Stimulated activated CD8-positive, alpha-beta memory T cell treated with anti-CD3 and anti-CD28 coated beads, Interleukin-4, amount 100 ng/mL, for 1 hour (primary cell): ENCODE measurements at places on chromosomes 12 and 14.

- no peak for DNase-seq
These were observed 210.5 kb downstream of the FOXN3 start for GRCh38 chr14:89206389-89207031.

- DNase-seq = no peak
These were observed 28.2 kb downstream of the TRAF3 start for GRCh38 chr14:102805371-102805891.

- peak; percentile 44 for DNase-seq
These were observed 34.1 kb upstream of the FAM181A start for GRCh38 chr14:93892923-93893558.

DNA sequence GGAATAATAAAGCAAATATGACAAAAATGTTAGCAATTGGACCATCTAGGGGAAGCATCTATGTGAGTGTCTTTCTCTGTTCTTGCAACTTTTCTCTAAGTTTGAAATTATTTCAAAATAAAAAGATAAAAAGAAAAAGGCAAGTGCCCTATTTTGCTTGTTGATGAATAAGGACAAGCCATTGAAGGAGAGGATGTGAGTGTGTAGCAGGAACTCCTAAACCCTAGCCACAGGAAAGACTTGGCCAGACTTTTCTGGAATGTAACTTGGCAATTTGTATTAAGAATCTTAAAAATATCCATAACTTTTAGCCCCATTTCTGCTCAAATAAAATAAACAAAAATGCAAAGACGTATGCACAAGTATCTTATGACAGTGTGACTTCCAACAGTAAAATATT lies 279.4 kb downstream of the CACNA1C start:
- no peak for DNase-seq

DNA sequence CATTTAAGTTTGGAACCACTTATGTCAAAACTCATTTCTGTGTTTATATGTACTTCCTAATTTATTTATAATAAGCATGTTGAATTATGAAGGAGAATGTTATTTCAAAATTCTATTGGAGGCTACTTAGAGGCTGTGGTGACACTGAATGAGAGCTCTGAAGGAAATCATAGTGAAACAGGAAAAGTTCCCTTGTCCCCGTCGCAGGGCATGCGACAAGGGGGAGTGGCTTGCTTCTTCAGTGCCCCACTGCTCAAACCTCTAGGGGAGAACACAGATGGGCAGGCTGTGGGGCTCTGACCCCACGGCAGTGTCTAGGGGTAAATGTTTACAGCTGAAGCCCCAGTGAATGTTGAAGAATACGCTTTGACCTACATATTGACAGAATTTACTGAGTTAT lies 261.9 kb downstream of the RAD51B start:
- no peak for DNase-seq
